ENCODE measurements at places on chromosomes 3 and 15.
A peak's percentile ranks its signal among the peaks of the same experiment; 100 is the strongest.

DNA sequence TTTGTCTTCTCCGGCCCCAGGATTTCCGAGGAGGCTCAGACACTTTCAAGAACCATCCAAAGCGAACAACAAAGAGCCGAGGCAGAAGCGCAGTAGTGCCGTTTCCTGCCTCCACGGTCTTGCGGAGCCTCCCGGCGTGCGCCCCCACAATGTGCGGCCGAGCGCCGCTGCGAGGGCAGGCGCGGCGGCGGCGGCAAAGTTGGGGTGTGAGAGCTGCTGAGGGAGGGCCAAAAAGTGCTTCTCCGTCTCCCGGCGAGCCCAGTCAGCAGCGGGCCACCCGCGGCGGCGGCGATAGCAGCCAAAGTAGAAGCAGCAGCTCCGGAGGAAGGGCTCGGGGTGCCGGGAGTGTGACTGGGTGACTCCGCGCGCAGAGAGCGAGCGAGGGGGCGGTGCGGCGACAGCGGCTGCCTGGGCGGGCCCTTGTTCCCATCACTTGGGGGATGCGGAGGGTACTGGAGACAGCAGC lies 749.1 kb downstream of the ROBO1 start:
- peak; percentile 75 for DNase-seq

GRCh38 chr3:177427540-177427939 lies 230.3 kb upstream of the TBL1XR1 start:
- DNase-seq, result peak; percentile 57

DNA sequence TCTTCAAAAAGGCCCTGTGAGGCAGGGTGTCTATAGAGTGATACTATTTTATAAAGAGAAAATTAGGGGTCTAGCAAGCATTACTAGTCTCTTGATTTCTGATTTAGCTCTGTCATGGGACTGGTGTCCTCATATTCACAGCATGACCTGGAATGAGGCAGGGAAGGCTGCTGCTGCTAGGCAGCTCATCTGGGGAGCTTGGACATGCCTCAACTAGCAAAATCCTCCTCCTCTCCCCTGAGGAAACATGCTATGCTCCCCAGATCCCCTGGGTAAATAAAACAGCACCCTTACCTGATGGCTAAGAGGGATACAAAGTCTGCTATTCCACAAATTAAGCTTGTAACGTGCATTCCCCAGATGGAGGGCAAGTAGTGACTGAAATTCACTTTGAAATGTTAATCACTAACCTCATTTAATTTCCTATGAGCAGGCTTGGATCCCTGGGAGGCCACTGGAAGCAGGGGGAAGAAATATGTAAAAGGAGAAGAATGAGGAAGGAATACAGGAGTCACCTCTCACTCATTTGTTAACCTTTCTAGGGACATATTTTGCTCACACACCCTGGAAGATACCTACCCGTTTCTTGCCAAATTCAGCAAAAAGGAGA lies 709.4 kb downstream of the SQOR start:
- no peak for DNase-seq

- peak; percentile 55 for DNase-seq
Measured at GRCh38 chr3:46089237-46090011, 62.1 kb upstream of the XCR1 start.

- no peak for DNase-seq
Measured at GRCh38 chr15:99058421-99058870, 46.4 kb upstream of the SYNM start.

GRCh38 chr3:133136114-133137041 lies 98.2 kb downstream of the TMEM108 start:
- peak; percentile 21 for DNase-seq

DNA sequence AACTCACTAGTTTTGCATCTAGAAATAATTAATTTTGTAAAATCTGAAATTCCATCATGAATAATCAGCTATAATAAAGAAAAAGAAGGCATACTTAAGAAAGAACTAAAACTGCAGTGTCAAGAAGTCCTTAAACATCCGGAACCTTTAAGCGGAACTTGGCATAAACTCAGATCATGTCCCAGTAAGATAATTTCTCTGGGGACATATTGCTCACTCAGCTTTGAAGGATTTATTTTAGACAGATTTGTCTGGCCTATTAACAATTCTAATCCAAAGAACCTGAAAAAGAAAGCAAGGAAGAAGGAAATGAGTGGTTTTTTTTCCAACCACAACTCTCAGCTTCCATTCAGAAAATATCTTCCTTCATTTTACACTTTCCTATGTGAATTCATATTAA lies 850.3 kb downstream of the ROBO1 start:
- peak; percentile 29 for DNase-seq

- no peak for DNase-seq
Measured at GRCh38 chr15:65254356-65254755, 32.3 kb downstream of the PARP16 start.

Data from fibroblast of skin of back (primary cell).